ENCODE measurements at places on chromosomes 12 and 14. TPM values are rescaled to one million over a fixed set of nuclear protein-coding genes. Genes with fewer than 3 reads are reported as not detected.

Gene KNTC1
- total RNA-seq = 1.3 TPM

GRCh38 chr12:62736596-62736995 is 198.4 kb downstream of the PPM1H start:
- no peak for DNase-seq

DNA sequence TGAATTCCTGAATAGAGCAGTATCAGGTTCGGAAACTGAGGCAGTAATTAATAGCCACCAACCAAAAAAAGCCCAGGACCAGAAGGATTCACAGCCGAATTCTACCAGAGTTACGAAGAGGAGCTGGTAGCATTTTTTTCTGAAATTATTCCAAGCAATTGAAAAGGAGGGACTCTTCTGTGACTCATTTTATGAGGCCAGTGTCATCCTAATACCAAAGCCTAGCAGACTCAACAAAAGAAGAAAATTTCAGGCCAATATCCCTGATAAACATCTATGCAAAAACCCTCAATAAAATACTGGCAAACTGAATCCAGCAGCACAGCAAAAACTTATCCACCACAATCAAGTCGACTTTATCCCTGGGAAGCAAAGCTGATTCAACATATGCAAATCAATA is 202.3 kb upstream of the SLC16A7 start:
- DNase-seq = no peak

GRCh38 chr14:51507511-51507905 is 144.2 kb upstream of the FRMD6 start:
- no peak for DNase-seq

Gene KRT6A
- not detected for total RNA-seq

DNA sequence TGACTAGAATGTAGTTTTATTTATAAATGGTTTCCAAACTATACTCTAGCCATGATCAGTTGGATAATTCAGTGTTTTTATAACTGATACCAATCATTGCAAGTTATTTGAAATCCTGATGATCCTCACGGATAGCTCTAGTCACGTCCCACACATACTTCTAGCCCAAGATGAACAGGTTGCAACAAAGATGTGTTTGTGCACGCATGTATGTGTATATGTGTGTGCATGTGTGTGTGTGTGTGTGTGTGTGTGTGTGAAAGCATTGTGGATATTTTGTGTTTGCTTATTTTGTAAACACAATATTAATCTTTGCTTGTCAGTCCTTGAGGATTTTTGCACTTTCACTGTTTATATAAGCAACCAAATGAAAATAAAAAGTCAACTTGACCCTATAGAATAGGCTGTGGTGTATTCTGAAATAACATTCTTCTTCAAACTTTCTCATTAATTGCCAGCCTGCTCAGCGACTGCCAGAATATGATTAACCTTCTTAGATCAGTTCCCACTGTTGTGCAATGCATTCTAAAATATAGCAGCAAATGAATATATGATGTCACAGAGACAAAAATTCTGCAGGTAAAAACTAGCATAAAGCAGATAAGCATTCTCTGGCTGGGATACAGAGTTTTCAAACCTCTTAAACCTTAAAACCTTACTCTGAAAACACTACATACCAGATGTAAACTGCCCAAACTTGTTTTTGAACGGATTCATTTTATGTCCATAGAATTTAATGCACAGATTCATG is 48.8 kb upstream of the HIF1A start:
- no peak for DNase-seq

Gene KCNC2
- not detected for total RNA-seq

DNA sequence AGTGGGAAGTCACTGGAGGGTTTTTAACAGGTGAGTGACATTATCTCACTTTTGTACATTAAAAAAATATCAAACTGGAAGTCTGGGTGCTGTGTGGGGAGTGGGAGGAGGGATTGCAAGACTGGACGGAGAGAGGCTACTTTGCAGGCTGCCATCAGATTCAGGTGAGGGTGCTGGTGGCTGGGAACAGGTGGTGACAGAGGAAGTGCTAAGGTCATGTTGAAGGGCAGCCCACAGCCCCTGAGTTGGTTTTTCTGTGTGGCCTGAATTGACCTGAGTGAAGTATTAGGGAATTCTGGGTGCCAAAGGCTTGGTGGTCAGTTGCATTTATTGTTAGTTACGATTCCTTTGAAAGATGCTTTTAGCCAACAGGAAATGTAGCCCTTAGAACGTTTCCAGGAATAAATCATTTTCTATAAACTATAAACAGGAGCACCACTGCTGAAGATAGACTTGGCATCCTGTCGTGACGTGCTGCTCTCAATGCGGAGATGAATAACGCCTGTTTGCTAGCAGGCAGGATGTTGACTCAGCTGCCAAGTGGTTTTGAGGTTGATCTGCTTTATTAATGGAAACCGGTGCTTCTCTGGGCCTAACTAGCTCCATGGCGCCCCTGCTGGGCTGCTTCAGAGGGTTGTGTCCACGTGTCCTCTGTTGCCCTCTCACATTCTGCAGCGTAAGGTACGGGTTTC is 707.5 kb upstream of the TMEM132C start:
- DNase-seq = no peak

DNA sequence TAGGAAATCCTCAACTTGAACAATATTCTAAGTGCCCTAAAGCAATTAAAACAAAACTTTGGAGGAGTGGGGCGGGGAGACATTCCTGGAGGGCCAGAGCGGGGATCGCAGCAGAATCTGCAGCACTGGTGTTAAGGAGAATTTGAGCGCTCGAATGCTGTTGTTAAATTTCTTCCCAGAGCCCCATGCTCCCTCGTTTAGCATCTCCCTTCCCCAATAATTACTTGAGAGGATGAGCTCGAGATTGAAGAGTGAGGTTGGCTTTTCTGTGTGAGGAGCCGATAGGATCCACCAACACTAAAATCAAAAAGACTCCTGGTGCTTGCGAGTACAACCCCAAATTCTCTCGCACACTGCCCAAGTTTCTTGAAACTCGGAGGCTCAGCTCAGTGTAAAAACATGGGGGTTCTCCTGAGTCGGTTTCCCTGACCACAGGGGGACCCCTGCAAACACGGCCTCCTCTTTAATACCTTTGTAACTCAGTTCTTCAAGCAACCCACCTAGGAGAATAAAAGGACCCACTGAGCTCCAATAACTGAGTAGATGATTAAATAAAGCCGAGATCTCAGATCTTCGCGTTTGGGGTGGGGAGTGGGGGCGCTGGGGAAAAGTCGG is 10.2 kb upstream of the FOXG1 start:
- DNase-seq = no peak

Gene RDH12
- not detected for total RNA-seq

DNA sequence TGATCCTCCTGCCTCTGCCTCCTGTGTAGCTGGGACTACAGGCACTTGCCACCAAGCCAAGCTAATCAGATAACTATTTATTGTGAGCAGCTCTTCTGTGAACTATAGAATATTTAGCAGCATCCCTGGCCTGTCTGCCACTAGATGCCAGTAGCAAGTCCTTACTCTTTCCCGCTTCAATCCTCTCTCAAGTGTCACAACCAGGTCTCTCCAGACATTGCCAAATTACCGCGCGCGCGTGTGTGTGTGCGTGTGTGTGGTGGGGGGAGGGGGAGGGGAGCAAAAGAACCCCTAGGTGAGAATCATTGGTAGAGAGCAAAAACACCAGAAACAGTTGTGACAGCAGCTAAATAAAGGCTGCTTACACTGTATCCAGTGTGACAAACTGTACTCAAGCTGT is 49.9 kb downstream of the PPP2R5E start:
- no peak for DNase-seq

DNA sequence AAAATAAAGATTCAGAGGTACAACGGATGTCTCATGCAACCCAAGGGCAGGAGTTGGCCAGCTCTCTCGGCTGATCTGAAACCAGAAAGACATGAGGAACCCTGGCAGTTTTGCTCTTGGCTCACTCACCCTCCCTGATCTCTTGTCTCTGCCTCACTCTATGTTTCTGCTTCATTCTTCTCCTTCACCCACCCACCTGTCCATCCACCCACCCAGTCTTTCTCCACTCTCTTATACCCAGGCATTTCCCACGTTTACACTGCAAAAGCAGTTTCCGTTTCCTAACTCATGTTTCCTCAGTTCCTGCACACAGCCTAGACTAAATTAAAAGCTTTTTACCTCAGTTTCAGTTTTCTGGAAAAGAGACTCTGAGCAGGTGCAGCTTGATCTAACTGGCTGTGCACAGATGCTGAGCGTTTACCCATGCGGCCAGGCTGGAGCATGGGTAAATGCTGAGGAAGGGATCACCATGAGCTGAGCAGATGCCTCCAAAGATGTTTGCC is 157.6 kb downstream of the PRKCH start:
- no peak for DNase-seq

- no peak for DNase-seq
These were observed 52.6 kb upstream of the NID2 start for GRCh38 chr14:52121441-52121840.

GRCh38 chr12:52006726-52007157 is at the start of gene TAMALIN:
TSS of gene TAMALIN (plus strand) at chr12:52006946. CDS start at chr12:52007020, 74 bp downstream.
- peak; percentile 39 for DNase-seq

GRCh38 chr12:68043435-68043834 is 54.2 kb downstream of the IFNG-AS1 start:
- DNase-seq = no peak

DNA sequence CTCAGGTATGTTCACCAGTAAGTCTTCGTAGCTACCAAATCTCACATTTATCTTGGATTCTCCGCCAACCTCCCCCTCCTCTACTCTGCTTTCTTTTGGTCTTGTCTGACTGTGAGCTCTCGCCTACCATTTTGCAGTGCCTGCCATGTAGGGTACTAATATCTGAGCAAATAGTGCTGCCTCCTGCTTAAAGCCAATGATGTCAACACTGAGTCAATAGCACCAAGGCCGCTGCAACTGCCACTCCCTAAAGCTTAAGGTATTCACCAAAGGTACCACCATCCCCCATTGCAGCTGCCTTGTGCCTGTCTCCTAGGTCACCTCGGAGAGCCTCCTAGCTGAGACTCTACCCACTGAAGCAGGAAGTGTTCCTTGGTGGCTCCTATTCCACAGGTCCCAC is 114.8 kb upstream of the FUT8 start:
- DNase-seq = no peak

- DNase-seq = no peak
These were observed 95.8 kb downstream of the DICER1 start for GRCh38 chr14:95061317-95062093.

- DNase-seq = no peak
These were observed at the start of gene CYP27B1 for GRCh38 chr12:57766464-57767304. TSS of gene CYP27B1 (minus strand) at chr12:57767078. CDS start at chr12:57767041, 37 bp downstream.

Gene OR6C6
- not detected for total RNA-seq

DNA sequence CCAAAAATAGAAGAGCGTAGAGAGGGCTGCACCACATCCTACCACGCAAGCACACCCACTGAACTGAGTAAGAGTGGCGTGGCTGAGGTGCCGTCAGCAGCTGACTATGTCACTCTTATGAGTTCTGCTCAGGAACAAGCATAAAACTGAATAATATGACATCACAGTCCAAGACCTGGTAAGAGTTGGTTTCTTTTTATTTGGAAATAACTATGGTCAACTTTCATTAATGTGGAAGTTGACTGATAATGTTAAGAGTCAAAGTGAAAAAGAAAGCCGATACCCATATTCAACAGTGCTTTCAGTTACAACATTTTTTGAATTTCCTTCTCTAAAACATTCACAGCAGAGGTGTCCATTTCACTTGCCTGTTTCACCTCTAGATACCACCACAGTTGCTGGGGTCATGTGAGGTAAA is 44.6 kb downstream of the GNS start:
- DNase-seq = no peak

Gene CIROP
- not detected for total RNA-seq

Gene SPX
- total RNA-seq = 0.73 TPM

DNA sequence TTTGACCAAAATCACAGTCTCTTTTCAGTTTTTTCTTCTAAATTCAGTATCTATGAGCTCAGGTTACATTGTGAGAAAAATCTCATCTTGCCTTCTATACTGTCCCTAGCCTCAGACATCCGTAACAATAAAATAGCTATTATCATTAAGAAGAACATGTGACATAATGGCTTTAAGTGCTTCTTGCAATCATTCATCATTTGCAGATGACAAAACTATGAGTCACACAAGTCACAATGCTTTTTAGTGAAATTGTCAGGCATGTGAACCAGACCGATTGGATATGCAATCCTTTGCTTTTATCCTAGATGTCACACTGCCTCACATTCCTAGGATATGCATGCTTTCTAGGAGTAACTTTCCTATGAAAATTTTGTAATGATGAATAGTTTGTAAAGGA is 313.1 kb downstream of the SLC6A15 start:
- no peak for DNase-seq

Gene PLBD1
- 5.5 TPM for total RNA-seq

DNA sequence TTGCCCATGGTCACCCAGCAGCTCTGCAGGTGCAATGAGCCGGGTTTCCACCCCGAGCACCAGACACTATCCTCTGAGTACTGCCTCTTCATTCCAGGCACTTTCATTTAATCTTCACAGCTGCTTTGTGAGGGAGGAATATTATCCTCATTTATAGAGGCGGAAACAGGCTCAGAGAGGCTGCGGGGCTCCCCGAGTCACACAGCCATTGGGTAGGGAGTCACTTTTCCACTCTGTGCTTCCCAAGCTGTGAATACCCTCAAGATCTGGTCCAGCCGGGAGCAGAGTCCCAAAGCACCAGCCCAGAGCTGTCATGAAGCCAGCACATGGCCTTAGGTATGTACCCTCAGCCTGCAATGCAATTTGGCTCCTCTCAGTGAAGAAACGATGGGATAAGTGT is 51.7 kb upstream of the RIN3 start:
- no peak for DNase-seq

Gene KLRK1
- total RNA-seq = not detected

Gene SCNN1A
- total RNA-seq = 0.38 TPM

- no peak for DNase-seq
These were observed 2.1 kb upstream of the EIF4B start for GRCh38 chr12:53004178-53004577.

DNA sequence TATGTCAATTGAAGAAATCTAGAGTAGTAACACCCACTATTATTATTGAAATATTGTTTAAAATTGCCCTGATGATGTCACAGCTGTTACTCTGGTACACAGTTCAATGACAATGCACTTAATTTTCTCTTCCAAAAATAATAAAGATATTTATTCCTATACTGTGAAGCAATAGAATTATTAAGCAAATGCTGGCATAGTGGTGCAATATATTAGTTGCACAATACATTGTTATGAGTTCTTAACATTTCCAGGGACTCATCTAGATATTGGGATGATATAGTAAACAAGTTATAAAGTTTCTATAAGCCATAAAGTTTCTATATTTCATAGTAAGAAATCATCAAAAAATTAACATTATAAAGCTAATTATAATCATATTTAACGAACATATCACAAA is 897.8 kb downstream of the LRFN5 start:
- no peak for DNase-seq

- no peak for DNase-seq
These were observed 123.2 kb downstream of the FGD4 start for GRCh38 chr12:32522331-32523221.

Gene SPTB
- total RNA-seq = 329 TPM

Gene MAP1LC3B2
- total RNA-seq = 0.68 TPM
